Left ventricle myocardium superior (tissue), 1 donor: ENCODE measurements at places on chromosomes 6 and 20. TPM values are rescaled to one million over a fixed set of nuclear protein-coding genes. Genes with fewer than 3 reads are reported as not detected.

DNA sequence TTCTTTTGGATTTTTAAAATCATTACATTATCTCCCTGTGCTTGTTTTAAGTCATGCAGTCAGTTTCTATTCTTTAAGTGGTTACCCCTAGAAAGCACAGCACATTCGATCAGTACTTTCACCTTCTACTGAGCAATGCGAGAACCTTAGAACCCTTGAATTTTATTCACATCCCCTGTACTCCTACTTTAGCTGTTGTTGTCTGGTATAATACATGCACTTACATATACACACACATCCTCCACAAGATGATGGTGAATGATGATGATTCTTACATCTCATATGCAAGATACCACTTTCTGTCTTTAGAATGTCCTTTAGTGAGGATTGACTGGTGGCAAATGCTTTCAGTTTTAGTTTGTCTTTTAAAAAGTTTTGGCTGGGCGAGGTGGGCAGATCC is 5.7 kb downstream of the CDC40 start:
- DNase-seq: no peak

GRCh38 chr6:93417421-93418013 is 1.8 kb downstream of the EPHA7 start:
- DNase-seq: peak; percentile 23

Gene RHAG
- 0.62 TPM for total RNA-seq

- no peak for DNase-seq
These were observed 511.8 kb upstream of the ID4 start for GRCh38 chr6:19325335-19325789.

Gene GPR6
- total RNA-seq: not detected

Gene CUL9
- 10.9 TPM for total RNA-seq

DNA sequence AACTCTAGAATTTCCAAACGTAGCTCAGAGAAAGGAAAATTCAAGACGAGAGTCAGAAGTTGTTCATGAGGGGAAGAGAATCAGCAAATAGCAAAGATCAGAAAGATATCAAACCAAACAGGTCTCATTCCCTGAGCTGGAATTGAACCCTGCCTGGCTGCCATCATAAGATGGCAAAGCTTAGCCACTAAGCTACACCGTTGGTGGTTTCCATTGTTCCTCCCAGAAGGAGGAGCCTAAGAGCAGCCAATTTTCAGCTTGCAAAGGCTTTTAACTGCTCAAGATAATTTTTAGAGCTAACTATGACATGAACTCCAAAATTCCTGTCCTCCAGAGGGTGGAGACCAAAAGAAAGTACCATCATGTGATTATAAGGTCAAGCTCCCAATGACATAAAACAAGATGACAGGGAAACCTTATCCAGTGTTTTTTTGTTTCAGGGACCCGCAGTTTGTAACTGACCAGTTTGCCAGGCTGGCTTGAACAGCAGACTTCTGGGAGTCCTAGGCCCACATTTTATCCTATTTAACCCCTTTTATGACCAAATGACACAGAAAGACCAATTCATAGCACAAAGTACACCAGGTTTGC is 55.9 kb downstream of the COL11A2 start:
- DNase-seq: no peak

- no peak for DNase-seq
These were observed 29.9 kb upstream of the SLC23A2 start for GRCh38 chr20:5031206-5031557.

GRCh38 chr20:25309395-25310267 is 61.7 kb downstream of the PYGB start:
- DNase-seq: peak; percentile 52

Gene ZKSCAN4
- 2.7 TPM for total RNA-seq

- no peak for DNase-seq
These were observed 40.6 kb downstream of the TRIM38 start for GRCh38 chr6:26003102-26003694.

Gene CD24
- 0.99 TPM for total RNA-seq

Gene DCDC2
- not detected for total RNA-seq

Gene HS3ST5
- not detected for total RNA-seq

DNA sequence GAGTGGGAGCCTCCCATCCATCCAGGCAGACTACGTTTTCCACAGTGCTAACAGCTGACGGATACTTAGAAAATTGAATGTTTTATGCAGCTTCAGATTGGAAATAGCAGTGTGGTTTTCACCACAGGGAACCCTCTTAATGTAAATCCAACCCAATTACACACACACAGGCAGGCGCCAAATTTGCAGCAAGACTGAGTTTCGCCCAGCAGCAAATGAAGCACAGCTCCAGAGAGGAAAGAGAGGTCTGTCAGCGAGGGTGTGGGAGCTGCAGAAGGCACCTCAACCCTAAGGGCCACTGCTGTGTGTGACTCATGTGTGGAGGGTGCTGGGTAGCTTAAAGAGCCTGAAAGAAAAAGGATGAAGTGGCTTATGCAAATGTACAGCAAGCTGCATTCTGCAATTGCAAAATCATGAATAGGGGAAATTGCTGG is 365.7 kb downstream of the MAFB start:
- no peak for DNase-seq
